ENCODE measurements at places on chromosomes 7 and 10.

GRCh38 chr10:113592380-113592779, 39.5 kb downstream of the HABP2 start:
- no peak for DNase-seq

DNA sequence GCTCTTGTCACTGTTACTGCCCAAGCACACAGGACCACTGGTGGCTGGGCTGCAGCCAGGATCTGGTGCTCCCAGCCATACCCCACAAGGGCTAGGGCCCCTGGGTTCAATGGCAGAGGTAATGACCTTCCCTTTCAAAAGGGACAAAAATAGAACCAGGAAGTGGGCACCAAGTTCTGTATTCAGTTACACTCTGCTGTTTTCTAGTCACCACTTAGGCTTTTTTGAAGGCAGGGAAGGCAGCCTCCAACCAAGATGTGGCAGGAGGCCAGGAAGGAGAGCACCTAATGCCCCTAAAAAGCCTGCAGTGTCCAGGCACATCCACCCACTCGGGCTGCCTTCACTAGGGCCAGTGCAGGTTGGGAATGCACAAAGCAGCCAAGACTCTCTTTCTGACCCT, 47.8 kb downstream of the NOD1 start:
- no peak for DNase-seq

DNA sequence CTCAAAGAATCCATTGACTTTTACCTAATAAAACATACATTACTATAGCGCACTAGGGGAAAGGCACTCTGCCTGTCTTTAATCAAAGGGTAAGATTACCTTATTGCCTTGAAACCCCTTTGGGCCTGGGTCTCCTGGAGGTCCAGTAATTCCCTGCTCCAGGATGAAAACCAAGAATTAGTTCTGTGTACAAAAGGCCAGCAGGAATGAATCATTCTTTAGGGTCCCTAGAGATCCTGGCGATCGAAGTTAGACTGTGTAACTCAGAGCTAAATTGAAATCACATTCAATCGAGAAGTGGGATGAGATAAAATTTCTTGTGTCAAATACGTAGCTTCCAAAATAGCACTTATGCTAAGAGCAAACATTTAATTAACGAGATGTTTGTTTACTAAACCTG, 29.8 kb downstream of the COL28A1 start:
- no peak for DNase-seq

DNA sequence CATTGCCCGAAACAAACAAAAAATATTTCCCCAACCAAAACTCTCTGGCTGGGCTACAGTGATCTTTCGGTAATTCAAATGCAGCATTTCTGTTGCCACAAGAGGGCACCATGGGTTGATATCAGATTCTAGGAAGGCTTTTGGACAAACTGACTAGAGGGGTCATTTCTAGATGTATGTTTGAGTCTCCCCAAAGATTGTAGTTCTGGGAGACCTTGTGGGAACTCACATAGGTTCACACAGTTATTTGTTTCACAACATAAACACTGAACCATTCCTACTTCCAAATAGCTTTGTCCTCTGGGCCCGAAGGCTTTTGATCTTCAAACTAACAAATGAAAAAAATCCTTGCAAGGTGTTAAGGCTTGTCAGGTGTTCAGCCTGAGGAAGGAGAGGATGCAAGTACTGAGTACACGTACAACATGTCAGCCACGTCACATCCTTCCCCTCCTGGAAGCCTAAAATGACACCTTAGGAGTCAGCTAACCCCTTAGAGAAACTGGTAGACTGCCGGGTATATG, 37.0 kb upstream of the IL15RA start:
- DNase-seq = peak; percentile 21

DNA sequence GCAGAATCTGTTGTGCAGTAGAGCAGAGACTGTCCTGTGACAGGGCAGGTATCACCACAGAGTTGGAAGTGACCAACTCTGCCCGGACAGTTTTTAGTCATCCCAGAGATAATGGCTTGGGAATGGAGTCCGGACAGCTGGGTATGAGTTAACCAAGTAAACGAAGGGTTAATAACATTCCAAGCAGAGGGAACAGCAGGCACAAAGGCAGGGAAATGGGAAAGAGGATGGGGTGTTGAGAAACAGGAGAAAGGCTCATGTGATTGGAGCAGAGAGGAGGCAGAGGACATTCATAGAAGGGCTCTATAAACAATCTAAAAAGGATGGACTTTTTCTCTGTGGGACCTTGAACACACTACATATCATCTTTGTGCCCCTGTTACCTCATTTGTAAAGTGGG, 132.2 kb upstream of the YAE1 start:
- DNase-seq = no peak

DNA sequence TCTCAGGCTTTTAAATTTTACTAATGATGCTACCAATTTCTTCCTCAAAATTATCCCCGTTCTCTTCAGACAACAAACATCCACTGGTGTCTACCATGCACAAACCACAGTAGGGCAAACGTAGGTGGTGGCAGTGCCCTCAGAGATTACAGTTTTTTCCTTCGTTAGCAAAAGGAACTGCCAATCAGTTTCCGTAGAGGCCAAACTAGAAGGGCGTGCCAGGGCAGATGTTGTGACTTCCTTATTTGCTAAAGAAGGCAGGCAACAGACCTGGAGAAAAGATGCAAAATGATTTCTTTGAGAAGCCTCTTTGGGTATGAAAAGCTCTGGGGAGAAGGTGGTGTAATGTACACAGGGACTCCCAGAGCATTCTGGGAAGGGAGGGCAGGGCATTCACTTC, 7.6 kb upstream of the FAM180A start:
- DNase-seq = no peak

DNA sequence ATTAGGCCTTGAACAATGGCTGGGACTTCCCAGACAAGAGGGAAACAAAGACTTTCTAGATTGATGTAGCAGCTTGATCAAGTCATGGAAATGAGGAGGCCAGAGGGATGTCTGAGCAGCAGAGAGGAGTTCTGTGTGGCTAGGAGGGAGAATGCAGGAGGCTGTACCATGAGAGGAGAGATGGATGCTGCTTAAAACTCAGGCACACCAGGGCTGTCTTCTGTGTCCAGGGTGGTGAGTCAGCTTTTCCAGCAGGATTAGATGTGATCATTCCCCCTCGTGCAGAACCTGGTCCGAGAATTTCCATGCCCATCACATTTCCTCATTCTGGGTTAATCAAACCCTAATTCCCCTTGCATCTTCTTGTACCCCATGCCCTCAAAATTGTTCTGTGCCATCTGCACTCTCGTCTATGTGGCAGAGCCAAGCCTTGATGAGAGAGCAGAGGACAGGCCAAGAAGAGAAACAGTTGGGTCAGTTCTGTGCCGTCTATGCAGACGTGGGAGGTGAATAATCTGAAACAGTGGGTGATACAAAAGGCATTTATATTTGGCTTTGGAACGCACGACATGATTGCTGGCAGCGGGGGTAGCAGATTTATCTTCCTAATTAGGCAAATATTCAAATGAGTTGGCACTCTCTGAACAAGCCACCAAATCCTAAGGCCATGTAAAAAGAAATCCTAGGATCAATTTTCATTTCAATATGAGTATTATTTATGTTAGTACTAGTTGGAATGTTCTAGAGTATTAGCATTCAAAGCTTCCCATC, 160.7 kb downstream of the TMEM178B start:
- no peak for DNase-seq

Measured in stimulated activated CD8-positive, alpha-beta memory T cell treated with anti-CD3 and anti-CD28 coated beads, Interleukin-7, amount 100 ng/mL, for 1 hour (primary cell).